ENCODE measurements at places on chromosomes 12 and 14. TPM values are rescaled to one million over a fixed set of nuclear protein-coding genes. Genes with fewer than 3 reads are reported as not detected.
A peak's percentile ranks its signal among the peaks of the same experiment; 100 is the strongest.

Gene ADGRD1
- total RNA-seq, result 29.7 TPM

Gene DNAI7
- 1.6 TPM for total RNA-seq

Gene BMAL2
- total RNA-seq, result 5.6 TPM

Gene DPPA3
- total RNA-seq, result not detected

Gene C3AR1
- 9.5 TPM for total RNA-seq

DNA sequence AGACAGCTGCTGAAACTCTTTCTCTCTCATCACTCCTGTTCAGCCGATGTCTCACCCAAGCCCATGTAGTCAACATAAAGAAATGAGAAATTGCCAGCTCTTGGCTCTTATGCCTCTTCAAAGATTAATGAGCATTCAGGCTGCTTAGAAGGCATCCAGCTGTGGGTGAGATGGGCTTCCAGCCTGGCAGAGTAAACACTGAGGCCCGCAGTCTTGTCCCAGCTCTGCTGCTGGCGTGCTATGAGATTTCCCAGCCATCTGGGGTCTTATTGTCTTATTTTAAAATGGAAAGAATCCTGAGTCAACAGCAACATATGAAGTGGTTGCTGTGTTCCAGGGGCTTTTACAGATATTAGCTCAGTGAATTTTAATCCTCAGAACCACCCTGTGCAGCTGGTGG lies 12.6 kb downstream of the RXYLT1 start:
- H3K4me1 ChIP-seq, result no peaks in the 10 kb centered on the region
- H3K4me3 ChIP-seq, result no peak overlapping the region
- H3K27ac ChIP-seq, result no peak overlapping the region
- H3K27me3 ChIP-seq, result no peaks in the 10 kb centered on the region
- DNase-seq, result no peak

DNA sequence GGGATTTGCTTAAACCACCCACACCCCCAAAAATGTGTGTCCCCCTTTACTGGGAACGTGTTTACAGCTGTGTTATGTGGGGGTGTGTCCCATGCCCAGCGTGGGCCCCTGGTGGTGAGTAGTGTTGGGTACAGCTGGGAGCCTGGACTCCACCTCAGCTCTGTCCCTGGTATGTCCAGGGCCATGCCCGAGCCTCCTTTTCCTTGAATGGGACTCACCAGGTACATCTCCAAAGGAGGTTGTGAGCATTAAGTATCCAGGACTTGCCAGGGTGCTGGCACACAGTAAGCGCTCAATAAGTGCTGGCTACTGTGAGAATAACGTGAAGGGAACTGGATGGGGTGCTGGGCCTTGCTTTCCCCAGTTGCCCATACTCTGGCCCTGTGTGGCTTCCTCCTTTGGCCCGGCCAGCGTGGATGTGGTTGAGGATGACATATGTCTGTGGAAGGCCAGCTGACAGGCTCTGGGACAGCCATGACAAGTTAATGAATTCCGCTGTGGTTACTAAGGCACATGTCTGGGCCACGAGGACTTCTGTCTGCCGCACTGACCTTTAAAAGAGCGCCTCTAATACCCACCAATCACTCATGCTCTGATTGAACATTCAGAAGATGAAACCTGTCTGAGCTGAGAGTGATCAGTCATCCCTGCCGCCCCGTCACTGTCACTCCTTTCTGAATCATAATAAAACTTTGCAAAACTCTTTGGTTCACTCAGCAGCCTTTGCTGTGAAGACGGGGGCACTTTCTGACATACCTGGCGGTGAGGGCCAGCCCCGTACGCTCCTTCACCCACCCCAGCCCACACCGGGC lies 74.7 kb downstream of the DIO3 start:
- H3K4me3 ChIP-seq, result no peak overlapping the region
- DNase-seq, result no peak
- H3K27ac ChIP-seq, result no peak overlapping the region
- no peaks in the 10 kb centered on the region for H3K4me1 ChIP-seq

DNA sequence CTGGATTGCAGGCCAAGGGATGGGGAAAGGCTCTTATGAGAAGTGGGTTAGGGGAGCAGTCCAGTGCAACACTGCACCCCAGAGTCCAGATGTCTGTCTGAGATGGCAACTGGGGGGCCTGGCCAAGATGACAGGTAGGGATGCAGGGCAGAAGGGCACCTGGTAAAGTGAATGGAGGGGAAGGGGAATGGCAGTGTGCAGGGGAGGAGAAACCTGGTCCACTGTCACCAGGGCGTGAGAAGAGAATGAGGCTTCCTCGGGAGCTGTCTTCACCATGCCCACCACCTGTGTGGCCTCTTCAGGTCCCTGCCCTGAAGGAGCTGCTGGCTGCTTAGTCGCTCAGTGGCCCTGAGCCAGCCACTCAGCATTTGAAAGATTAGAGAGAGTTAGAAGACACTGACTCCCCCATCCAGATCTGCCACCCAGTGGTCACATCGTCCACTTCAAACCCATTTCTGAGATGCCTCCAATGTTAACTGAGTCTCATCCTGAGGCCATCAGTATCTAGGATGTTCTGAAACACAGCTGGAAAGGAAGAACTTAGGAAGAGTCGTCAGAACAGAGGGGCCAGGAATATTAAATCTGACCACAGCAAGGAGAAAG lies 57.3 kb downstream of the PLEKHG3 start:
- H3K27ac ChIP-seq, result peak overlapping the region; percentile 72
- no peaks in the 10 kb centered on the region for H3K27me3 ChIP-seq
- H3K4me1 ChIP-seq, result peaks cover 73% of the 10 kb centered on the region
- DNase-seq, result no peak
- no peaks in the 10 kb centered on the region for H3K36me3 ChIP-seq
- H3K4me3 ChIP-seq, result no peak overlapping the region

DNA sequence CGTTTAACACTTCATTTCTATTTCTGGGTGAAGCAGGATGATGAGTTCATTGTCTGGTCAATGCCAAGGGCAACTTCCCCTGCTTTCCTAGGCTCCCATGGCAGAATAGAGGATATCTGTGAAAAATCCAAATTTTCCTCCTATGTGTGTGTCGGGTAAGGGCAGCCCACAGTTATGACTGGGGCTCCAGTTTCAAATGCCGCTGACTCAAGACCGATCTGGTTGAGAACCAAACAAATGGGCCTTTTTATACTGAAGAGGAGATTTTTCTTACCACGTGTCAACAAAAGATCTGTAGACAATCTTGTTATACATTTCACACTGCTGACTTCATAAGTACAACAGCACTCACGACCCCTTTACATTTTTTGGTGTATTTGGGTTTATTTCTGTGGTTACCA lies 120.8 kb downstream of the CHST11 start:
- H3K36me3 ChIP-seq, result no peaks in the 10 kb centered on the region
- H3K4me1 ChIP-seq, result no peaks in the 10 kb centered on the region
- no peaks in the 10 kb centered on the region for H3K27me3 ChIP-seq
- no peak overlapping the region for H3K27ac ChIP-seq
- no peak for DNase-seq
- no peak overlapping the region for H3K4me3 ChIP-seq

DNA sequence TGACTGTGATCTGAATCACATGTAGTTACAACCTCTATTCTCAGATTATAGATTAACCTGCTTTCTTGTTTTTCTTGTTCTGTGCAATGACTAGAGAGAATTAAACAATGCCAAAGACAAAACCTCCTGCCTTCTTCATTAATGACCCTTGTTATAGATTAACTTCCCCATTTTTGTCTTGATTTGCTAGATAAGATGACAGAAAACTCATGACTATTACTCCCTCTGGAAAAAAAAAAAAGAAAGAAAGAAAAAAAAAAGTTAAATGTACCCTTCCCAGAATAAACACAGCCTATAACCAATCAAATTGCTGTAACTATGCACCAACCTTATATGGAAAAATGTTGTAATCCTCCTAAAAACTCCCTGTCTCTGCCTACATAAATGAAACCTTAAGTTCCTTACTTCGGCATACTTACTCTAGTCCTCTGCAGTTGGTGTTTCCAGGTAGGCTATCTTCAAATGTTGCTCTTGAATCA lies 41.1 kb upstream of the PCED1B start:
- no peak overlapping the region for H3K4me3 ChIP-seq
- H3K27me3 ChIP-seq, result peaks cover 3% of the 10 kb centered on the region
- no peak overlapping the region for H3K27ac ChIP-seq
- H3K36me3 ChIP-seq, result no peaks in the 10 kb centered on the region

- DNase-seq, result no peak
- peaks cover 17% of the 10 kb centered on the region for H3K4me1 ChIP-seq
- H3K4me3 ChIP-seq, result no peak overlapping the region
- no peaks in the 10 kb centered on the region for H3K27me3 ChIP-seq
- peak overlapping the region; percentile 10 for H3K27ac ChIP-seq
- H3K36me3 ChIP-seq, result peaks cover 8% of the 10 kb centered on the region
Observed at GRCh38 chr14:95531473-95531872, 3.4 kb upstream of the GLRX5 start.

DNA sequence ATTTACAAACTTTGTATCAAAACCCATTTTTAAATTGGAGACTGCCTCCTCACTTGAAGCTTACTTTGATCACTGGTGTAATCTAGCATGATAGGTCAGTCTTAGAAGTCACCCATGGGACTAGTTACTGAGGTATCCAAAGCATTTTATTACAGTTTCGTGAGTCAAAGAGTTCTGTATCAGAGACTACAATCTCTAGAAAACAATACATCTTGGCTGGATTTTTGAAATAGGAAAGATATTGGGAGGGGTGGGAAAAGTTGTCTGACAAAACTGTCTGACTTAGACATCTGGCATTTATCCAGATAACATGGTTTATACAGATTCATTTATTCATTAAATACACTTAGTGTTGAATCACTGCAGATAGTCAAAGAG lies 173.5 kb upstream of the PDZRN4 start:
- H3K36me3 ChIP-seq, result no peaks in the 10 kb centered on the region
- no peaks in the 10 kb centered on the region for H3K27me3 ChIP-seq
- H3K4me3 ChIP-seq, result no peak overlapping the region
- no peak for DNase-seq

DNA sequence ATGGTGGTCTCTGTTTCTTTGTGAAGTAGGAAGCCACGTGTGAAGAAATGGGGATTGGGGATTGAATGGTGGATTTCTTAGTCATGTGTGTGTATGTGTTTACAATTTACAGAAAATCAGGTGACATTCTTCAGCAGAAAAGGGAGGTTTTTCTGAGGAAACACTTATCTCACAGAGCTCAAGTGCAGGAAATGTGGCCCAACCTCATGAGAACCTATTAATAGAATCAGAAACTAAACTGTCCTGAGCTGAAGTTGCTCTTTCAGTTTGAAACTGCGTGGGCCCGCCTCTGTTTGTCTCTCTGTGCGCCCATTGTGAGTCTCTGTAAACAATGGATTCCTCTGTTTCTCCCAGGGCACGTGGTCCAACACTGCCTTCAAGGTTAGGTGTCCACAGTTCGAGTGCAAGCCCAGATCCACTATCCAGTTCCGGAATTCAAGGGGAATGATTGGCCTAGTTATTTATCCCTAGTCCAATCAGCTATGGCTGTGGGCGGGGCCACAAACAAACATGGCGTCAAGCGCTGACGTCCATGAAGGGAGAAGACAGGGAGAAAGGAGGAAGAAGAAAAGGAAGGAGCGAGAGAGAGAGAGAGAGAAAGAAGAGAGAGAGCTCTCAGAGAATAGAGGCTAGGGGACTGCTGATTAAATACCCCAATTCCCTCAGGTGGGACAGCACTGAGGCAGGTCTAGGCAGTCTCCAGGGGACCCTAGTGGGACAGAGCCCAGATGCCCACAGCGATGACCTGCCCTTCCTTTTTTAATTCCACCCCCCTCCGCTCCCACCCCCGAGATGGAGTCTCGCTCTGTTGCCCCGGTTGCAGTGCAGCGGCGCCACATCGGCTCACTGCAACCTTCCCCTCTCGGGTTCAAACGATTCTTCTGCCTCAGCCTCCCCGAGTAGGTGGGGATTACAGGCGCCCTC lies 31.4 kb upstream of the C12orf76 start:
- H3K36me3 ChIP-seq, result no peaks in the 10 kb centered on the region
- no peak overlapping the region for H3K4me3 ChIP-seq
- H3K27ac ChIP-seq, result no peak overlapping the region

DNA sequence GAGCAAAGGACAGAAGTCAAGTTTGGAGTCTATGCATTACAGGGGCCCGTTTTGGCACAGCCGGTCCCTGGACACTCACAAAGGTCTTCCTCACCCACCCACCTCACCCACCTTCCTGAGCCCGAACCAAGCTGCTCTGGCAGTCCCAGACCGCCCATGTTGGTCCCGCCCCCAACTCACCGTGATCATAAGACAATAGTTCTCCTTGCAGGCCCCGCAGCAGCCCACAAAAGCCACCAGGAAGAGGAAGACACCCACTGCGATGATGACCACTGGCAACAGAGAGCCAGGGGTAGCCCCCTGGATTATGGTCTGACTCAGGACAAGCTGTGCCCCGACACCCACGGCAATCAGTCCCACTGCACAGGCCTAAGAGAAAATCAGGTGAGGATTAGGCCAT lies 1.8 kb downstream of the CD63 start:
- H3K27me3 ChIP-seq, result no peaks in the 10 kb centered on the region
- H3K36me3 ChIP-seq, result peaks cover 47% of the 10 kb centered on the region
- H3K4me1 ChIP-seq, result peaks cover 20% of the 10 kb centered on the region
- H3K27ac ChIP-seq, result peak overlapping the region; percentile 96
- H3K4me3 ChIP-seq, result peak overlapping the region; percentile 94

- H3K27me3 ChIP-seq, result no peaks in the 10 kb centered on the region
- no peak overlapping the region for H3K27ac ChIP-seq
- no peaks in the 10 kb centered on the region for H3K4me1 ChIP-seq
- no peak overlapping the region for H3K4me3 ChIP-seq
- H3K36me3 ChIP-seq, result no peaks in the 10 kb centered on the region
Observed at GRCh38 chr14:52399921-52400595, 85.9 kb downstream of the PTGER2 start.

GRCh38 chr14:75221797-75222196 lies 45.4 kb upstream of the TMED10 start:
- no peaks in the 10 kb centered on the region for H3K27me3 ChIP-seq
- H3K4me1 ChIP-seq, result no peaks in the 10 kb centered on the region
- no peaks in the 10 kb centered on the region for H3K36me3 ChIP-seq
- no peak overlapping the region for H3K27ac ChIP-seq

GRCh38 chr14:68685419-68686204 lies 107.3 kb downstream of the ZFP36L1 start:
- no peaks in the 10 kb centered on the region for H3K36me3 ChIP-seq
- no peak overlapping the region for H3K27ac ChIP-seq
- H3K27me3 ChIP-seq, result no peaks in the 10 kb centered on the region
- DNase-seq, result no peak
- H3K4me1 ChIP-seq, result peaks cover 69% of the 10 kb centered on the region
- H3K4me3 ChIP-seq, result no peak overlapping the region

GRCh38 chr12:54228471-54228870 lies 39.7 kb upstream of the SMUG1 start:
- peak overlapping the region; percentile 51 for H3K27ac ChIP-seq
- peaks cover 8% of the 10 kb centered on the region for H3K36me3 ChIP-seq
- no peak overlapping the region for H3K4me3 ChIP-seq

GRCh38 chr14:81516986-81517797 lies 16.5 kb downstream of the SEL1L start:
- H3K27ac ChIP-seq, result no peak overlapping the region
- no peak overlapping the region for H3K4me3 ChIP-seq
- no peak for DNase-seq
- H3K27me3 ChIP-seq, result no peaks in the 10 kb centered on the region
- H3K4me1 ChIP-seq, result peaks cover 43% of the 10 kb centered on the region

DNA sequence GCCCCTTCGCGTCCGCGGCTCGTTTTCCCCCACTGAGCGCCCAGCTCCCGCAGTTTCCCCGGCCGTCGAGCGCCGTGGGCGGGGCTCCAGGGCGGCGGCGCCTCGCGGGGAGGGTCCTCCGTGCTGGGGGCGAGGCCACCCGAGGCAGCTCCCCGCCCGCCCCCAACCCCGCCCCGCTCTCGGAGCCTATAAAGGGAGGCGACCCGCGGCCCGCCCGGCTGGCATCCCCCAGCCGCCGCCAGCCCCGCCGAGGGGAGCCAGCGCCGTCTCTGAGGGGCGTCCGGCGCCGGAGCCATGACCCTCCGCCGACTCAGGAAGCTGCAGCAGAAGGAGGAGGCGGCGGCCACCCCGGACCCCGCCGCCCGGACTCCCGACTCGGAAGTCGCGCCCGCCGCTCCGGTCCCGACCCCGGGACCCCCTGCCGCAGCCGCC lies at the start of gene TAMALIN:
TAMALIN (plus strand) TSS at position 221 of the 432 bp plus-strand sequence; CDS start at position 295, 74 bp downstream.
- H3K4me3 ChIP-seq, result peak within 1 kb of the TSS; percentile 90
- DNase-seq, result peak; percentile 78
- peaks cover 61% of the 10 kb centered on the region for H3K4me1 ChIP-seq
- H3K36me3 ChIP-seq, result no peaks in the 10 kb centered on the region
- H3K27me3 ChIP-seq, result peaks cover 9% of the 10 kb centered on the region
